ENCODE measurements at places on chromosomes 5 and 9.

DNA sequence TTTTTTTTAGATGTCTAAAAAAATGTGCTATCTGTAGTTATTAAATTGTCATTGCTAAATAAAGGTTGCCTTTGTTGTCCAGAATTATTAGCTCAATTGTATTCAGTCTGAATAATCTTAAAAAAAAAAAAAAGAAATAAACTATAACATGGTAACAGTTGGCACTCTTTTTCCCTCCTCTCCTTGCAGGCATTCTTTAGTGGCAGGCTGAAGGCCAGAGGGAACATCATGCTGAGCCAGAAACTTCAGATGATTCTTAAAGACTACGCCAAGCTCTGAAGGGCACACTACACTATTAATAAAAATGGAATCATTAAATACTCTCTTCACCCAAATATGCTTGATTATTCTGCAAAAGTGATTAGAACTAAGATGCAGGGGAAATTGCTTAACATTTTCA, 87.6 kb upstream of the FAM170A start:
- DNase-seq = no peak

- no peak for DNase-seq
Observed at GRCh38 chr9:97856857-97857605, 4.0 kb downstream of the FOXE1 start.

GRCh38 chr9:21967169-21967568, 27.0 kb downstream of the CDKN2A start:
- DNase-seq = no peak

GRCh38 chr9:8696516-8696915, 896.9 kb upstream of the DMAC1 start:
- DNase-seq = no peak

DNA sequence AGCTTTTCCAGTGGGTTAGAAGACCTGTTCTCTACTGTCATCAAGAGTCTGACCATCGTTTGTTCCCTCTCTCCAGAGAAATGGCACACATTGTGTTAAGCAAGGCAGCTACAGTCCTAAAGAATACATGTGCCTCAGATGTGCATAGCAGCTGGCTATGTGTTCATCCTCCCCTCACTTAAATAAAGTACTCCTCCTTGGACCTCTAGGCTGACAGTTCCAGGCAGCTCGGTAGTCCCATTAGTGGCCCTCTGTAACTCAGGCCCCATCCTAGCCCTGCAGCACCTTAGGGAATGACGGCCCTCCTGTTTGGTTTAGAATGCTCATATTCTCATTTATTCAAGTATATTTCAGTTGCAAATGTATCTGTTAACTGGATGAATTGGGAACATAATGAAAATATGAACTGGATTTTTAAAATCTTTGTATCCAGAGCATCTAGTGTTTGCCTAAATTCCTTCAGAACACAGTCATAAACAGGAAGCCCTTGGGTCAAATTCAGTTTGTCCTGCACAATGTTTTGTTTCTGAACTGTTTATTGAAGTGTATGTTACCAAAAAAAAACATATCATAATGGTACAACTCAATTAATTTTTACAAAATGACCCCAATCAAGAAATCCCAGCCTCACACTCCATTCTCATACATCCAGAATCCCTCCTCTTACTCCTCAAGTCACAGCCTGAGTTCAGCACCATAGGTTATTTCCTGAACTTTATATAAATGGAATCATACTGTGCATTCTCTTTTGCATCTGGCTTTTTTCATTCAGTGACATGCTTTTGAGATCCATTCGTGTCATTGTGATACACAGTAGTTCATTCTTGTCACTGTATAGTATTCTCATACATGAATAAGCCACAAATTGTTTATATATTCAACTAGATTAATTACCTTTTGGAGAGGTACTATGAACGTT, 1.6 kb upstream of the ASPN start:
- DNase-seq = no peak

DNA sequence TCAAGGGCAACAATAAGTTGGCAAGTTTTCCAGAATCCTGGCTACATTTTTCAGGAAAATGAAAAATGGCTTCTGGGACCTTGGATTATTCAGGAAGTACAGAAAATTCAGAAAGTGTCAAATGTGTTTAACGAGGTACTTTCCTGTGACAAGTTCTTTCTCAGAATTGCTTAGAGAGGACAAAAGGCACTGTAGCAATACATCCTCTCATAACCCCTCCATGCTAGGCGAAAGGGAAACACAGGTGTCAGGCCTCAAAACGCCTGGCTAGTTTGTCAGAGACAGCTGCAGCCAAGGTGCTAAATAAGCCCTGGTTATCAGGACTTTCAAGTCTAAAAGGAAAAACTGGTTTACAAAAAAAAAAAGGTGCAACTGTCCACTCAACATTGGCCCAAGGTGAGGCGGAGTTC, 115.2 kb downstream of the GNAQ start:
- DNase-seq = no peak

DNA sequence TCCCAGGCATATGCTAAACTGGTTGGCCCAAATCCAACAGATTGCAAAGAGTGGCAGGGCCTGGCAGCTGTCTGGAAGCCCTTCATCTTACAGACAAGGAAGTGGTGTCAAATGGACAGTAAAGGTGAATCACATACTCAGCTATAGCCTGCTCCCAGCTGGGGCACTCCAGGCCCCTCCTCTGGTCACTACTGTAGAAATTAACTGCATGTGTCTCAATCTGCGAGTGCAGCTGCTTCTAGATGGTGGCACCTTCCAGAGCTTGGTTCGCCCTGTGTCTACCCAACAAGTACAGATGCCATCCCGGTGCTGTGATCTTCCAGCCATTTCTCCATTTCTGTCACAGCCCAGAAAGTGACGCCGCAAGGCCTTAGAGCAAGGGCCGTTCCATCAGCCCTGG, 50.2 kb downstream of the OTULIN start:
- no peak for DNase-seq

DNA sequence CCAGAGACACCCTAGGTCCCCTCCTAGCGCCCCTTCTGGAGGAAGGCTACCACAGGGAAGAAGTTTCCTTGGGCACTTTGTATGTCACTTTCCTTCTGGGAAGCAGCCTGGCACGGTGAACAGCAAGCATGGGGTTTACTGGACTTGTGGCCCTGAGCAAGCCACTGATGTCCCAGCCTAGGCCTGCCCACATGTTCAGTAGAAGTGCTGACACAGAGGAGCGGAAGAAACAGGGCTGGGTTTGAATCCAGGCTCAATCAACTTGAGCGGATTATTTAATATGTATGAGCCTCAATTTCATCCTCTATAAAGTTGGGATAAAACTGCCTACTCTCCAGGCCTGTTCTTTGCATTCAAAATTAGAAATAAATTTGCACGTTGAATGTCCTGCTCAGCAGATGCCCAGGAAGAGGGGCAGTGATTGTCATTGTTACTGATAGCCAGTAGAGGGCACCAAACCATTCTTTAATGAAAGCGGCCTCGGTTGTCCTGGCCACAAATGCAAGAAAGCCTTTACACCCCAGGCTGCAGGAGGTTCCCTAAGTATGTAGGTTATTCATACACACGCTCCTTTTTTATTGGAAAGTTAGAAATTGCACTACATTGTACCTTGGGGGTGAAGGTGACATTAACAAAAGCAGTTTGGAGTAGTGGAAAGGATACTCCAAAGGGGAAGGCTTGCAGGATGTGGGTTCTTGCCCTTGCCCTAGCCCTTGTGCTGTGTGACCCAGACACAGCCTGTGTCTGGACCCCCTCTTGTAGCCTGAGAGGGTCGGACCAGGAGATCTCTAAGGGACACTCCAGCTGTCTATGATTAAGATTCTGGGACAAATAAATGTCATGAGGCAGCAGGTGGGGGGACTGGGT, 13.4 kb upstream of the XPA start:
- DNase-seq = peak; percentile 27

DNA sequence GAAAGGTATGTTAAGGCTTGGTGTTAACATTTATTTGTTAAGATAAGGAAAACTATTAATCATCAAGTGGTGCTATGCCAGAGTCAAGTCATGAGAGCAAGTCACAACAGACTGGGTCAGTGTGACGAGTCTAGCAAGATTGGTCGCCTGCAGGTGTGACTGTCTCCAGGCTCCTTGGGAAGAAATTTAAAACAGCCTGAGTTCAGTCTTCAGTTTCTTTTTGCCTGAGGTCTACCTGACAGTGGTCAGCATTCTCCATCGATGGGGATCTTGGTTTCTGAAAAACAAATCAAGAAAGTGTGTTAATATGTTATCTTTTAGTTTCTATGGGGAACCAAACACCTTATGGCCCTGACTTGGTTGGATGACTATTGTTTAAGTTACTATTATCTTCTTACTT, 56.3 kb downstream of the CETN3 start:
- DNase-seq = no peak

DNA sequence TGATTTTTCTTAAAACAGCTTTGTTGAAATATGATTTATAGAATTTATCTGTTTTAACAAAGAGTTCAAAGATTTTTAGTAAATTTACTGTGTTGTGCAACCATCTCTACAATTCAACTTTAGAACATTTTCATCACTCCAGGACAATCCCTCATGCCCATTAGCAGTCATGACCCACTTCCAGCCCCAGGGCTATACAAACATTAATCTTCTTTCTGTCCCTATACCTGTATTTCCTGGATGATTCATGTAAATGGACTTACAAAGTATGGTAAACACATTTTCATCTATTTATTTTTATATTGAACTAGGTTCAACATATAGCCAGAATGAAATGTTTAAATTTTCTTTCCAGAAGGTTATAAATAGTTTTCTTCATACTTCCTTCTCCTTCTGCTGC, 127.8 kb upstream of the CCDC180 start:
- no peak for DNase-seq

DNA sequence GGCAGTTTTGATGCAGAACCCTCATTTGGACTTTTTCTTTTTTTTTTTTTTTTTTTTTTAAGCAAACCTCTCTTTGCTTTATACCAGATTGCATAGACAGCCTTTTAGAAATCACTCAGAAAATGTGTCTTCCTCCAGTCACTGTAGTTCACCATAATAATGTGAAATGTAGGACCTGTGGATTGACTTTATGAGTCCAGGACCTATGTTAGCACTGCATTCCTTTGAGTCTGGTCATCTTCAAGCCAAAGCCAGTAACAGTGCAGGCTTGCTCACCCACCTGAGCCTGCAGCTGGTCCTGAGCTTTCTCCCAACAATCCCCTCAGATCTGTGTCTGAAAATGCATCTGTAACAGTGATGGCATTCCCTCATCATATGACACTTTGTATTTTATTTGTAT, 110.7 kb upstream of the NFIL3 start:
- DNase-seq = no peak

GRCh38 chr5:67085616-67086015, 111.0 kb downstream of the CD180 start:
- no peak for DNase-seq

DNA sequence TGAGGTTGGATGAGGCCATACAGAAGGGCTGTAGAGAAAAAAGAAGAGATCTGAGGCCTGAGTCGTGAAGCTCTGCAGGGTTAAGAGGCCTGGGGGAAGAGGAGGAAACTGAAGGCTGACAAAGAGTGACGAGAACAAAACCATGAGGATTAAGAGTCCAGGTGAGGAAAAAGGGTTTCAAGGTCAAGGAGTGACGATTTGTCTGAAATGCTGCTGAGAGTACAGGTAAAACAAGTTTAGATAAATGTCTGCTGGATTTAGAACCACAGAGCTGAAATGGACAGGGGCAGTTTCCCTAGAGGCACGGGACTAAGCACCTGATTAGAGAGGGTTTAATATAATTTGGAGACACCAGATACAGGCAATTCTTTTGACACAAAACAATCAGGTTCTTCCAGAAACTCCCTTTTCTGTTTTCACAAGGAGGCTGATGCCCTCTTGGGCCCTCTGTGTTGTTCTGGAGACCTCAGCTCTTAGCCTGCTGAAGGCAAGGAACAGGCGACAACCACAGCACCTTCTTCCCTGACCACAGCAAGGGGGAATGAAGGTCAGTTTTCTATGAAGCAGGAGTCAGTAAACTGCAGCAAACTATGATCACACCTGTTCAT, 14.6 kb upstream of the GCNT1 start:
- DNase-seq = no peak
